GM03348 (cell line): ENCODE measurements at places on chromosomes 1 and 21.

DNA sequence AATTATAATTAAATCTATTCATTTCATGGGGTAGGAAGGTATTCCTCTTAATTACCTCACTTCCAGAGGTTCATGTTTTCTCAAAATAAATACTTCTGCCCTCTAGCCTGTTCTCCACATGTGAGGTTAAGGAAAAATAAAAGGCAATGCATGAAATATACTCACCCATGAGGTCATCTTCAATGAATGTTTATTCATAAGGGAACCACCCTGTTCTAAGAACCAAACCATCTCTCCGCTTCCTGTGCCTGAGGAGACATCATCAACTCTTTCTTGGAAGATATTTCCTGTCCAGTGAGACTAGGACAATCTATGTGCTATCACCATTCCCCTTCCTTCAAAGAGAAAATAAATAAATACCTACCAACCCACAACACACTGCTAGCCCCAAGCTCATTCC lies 513.7 kb upstream of the PLXNA2 start:
- no peak for DNase-seq

GRCh38 chr1:3681898-3682806 lies 29.8 kb downstream of the TP73 start:
- DNase-seq, result no peak

GRCh38 chr1:227541796-227542152 lies 21.6 kb upstream of the ZNF678 start:
- no peak for DNase-seq

GRCh38 chr1:204277563-204278219 lies 63.9 kb upstream of the GOLT1A start:
- DNase-seq, result no peak

DNA sequence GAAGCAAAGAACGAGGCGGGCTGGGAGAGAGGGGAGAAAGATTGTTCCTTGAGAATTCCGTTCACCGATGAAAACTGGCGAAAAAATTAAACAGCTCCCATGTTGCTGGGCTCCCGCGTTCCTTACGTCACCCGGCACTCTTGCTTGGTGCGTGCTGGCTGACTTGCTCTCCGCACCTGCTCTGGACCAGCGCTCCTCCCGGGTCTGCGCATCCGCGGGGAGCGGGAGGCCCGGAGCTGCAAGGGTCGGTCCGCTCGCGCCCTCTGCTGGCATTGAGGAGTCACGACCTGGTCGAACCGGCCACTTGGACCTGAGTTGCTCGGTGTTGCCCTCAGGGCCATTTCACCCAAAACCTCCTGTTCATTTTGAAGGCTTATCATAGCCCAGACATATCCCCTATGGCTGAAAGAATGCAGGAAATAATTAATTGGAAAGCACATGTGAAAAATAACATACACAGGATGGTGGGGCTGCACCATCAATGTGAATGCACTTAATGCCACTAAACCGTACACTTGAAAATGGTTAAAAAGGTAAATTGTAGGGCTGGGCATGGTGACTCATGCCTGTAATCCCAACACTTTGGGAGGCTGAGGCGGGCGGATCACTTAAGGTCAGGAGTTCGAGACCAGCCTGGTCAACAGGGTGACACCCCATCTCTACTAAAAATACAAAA lies 98.9 kb upstream of the BACE2 start:
- DNase-seq, result peak; percentile 90

- DNase-seq, result no peak
These were observed 179.9 kb downstream of the COL24A1 start for GRCh38 chr1:85976516-85977205.

GRCh38 chr1:108570128-108570527 lies 10.2 kb downstream of the EEIG2 start:
- peak; percentile 25 for DNase-seq

GRCh38 chr1:229093609-229094336 lies 177.1 kb upstream of the RAB4A start:
- DNase-seq, result no peak

- DNase-seq, result peak; percentile 41
These were observed 7.1 kb upstream of the CAPN2 start for GRCh38 chr1:223704921-223705878.

DNA sequence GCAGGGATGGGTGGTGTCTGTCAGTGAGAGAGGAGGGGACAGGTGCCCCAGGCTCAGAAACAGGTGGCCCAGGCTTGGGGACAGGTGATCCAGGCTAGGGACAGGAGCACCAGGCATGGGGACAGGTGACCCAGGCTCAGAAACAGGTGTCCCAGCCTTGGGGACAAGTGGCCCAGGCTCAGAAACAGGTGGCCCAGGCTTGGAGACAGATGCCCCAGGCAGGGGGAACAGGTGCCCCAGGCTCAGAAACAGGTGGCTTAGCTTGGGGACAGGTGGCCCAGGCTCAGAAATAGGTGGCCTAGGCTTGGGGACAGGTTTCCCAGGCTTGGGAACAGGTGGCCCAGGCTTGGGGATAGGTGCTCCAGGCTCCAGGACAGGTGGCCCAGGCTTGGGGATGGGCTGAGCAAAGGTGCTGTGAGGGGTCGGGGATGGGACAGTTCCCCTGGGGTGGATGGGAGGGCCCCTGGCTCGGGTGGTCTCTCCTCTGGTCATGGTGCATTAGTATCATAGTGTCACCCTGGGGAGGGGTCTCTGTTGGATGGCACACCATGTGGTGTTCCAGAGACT lies 87.7 kb upstream of the C1orf174 start:
- no peak for DNase-seq

GRCh38 chr1:172719066-172719627 lies 60.2 kb downstream of the FASLG start:
- peak; percentile 7 for DNase-seq

DNA sequence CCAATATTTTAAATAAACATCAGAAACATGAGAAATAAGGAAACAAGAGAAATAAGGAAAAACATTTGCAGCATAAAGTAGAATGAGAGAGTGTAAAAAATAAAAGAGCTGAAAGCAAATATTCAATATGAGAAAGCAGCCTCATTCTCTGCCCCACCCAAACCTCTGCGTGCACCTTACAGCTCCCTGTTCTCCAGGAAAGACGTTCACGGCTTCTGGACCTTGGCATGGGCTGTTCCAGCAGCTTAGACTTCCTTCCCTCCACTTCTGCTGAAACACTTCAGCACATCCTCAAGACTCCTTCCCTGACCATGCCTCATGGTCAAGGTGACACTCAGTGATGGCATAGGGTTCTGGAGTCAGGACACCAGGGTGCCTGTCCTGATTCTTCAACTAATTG lies 23.3 kb downstream of the ALPL start:
- no peak for DNase-seq

- DNase-seq, result no peak
These were observed 87.1 kb downstream of the SLC5A9 start for GRCh38 chr1:48309564-48310082.

DNA sequence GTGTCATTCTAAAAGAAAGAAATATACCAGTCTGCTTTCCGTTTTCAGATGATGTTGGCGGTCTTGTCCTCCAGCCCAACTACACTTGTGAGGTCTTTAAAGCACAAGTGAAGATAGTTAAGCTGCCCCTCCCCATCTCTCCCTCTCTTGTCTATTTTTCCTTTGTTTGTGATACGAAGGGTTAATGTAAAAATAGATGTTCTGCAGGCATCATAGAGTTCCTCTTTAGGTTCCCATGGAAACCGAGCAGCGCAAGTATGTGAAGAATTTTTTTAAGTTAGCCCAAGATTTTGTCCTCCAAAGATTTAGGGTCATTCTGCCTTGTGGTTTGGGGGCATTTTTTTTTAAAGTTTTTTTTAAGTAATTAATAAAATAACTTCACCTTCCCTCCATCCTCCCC lies 232.4 kb upstream of the AJAP1 start:
- no peak for DNase-seq

DNA sequence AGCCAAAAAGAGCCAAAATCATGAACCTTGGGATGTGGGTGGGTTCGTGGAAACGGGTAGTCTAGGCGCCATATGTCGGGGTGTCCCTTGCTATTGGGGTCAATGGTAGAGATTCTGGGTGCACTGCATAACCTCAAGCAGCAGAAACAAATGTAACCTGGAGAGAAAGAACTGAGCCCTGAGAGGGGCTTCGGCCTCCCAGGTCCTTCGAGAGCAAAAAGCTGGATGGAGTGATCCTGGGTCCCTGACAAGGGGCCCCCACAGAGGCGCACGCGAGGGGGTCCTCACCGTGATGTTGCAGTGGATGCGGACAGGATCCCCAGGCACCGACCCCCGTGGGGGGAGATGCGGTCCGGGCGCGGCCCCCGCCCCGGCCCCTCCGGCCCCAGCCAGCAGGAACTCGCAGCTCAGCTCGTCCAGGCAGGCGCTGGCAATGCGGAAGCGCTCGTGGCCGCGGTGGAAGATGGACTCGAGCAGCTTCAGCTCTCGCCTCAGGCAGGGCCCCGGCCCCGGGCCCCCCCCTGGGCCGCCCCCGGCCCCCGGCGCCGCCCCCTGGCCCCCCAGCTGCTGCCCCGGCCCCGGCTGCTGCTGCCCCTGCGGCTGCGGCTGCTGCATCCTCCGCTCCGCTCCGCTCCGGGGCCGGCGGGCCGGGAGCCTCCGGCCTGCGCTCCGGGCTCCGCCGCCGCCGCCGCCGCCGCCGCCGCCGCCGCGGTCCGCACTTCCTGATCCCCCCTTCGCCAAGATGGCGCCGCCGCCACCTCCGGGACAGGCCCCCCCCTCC lies at the start of gene UBE2Q1:
Gene UBE2Q1 (minus strand): TSS at position 724 of the 781 bp plus-strand sequence. CDS start 109 bp downstream, at position 615.
- DNase-seq, result peak; percentile 41

- no peak for DNase-seq
These were observed 12.0 kb downstream of the SLAMF8 start for GRCh38 chr1:159838715-159839114.

- DNase-seq, result no peak
These were observed 16.0 kb downstream of the COL9A2 start for GRCh38 chr1:40301066-40301465.

GRCh38 chr21:38179511-38179910 lies 77.3 kb upstream of the KCNJ15 start:
- no peak for DNase-seq

DNA sequence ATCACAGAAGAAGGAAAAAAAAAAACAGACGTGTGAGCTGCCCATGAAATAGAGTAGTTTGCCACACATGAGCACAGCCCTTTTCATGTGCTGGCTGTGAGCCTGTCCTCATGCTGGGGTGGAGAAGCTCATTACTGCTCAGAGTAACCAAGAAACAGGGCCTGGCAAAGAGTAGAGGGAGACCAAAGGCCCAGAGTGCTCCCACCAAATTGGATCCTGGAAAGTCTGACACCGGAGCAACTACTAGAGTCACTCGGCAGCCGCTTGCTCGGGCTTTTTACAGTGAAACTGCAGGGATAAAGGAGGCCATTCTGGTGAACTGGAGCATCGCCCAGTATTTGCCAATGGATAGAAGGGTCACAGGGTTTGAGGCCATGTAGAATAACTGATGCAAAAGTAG lies 64.4 kb upstream of the BARHL2 start:
- no peak for DNase-seq

DNA sequence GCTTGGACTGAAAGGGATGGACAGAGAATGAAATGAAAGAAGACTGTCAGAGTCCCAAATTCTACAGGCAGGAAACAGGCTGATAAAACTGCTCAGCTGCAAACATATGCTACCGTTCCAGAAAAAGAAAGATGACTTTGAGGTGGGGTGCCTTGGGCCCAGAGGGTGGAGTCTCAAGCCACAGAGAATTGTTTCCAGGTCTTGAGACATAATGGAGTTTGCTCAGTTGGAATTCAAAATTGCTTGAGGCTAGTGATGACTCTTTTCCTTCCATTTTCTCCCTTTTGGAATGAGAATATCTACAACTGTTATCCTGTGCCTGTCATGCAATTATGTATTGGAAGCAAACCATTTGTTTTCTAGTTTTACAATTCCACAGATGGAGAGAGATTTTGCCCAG lies 23.6 kb upstream of the PSEN2 start:
- DNase-seq, result no peak

- DNase-seq, result no peak
These were observed 186.5 kb downstream of the ROR1 start for GRCh38 chr1:63960326-63960725.

DNA sequence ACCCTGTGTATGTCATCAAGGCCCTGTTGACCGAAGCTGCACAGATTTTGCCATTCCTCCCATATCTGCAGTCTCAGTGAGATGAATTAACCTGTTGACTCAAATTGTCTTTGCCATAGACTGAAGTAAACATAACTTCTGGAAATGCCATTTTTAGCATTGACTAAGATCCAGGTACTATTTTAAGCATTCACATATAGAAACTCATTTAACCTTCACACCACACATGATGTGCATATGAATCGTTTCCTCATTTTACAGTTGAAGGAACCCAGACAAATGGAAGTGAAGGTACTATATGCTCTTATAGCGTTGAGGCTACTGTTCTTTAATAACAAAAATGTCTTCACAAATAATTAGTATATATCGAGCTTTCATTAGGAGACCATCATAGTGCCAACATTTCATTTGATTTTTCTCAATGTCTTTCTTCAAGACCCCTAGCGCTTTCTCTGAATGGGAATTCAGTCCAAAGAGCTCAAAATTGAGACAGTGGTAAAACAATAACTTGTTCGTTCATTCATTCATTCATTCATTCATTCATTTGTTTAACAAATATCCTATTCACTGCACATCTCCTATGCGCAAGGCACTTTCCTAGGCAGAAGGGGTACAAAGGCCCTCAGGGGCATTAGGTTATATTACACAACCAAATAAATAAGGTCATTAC lies 444.7 kb downstream of the ADGRL2 start:
- no peak for DNase-seq

GRCh38 chr1:9350013-9350908 lies 57.6 kb downstream of the SPSB1 start:
- peak; percentile 87 for DNase-seq

GRCh38 chr1:224521904-224522734 lies 87.5 kb upstream of the WDR26 start:
- no peak for DNase-seq

GRCh38 chr1:33821291-33821690 lies 42.6 kb upstream of the HMGB4 start:
- DNase-seq, result no peak

- no peak for DNase-seq
These were observed 79.4 kb downstream of the ITPKB start for GRCh38 chr1:226659641-226660040.
